ENCODE measurements at places on chromosomes 1 and 21. TPM values are rescaled to one million over a fixed set of nuclear protein-coding genes. Genes with fewer than 3 reads are reported as not detected.

DNA sequence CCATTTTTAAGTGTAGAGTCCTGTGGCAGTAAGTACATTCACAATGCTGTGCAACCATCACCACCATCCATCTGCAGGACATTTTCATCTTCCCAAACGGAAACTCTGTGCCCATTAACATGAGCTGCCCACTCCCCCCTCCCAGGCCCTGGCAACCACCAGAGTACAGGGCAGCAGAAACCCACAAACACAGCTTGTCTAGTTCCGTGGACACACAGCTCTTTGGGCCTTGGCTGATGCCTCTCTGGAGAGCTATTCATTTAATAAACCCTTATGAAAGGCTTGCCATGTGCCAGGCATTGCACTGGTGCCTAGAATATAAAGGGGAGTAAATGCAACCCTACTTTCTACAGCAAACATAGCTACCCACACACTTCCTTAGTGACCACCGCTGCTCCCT, 28.0 kb downstream of the STUM start:
- no peak for DNase-seq
- H3K36me3 ChIP-seq = no peaks in the 10 kb centered on the region
- H3K27ac ChIP-seq = no peak overlapping the region
- H3K4me3 ChIP-seq = no peak overlapping the region

DNA sequence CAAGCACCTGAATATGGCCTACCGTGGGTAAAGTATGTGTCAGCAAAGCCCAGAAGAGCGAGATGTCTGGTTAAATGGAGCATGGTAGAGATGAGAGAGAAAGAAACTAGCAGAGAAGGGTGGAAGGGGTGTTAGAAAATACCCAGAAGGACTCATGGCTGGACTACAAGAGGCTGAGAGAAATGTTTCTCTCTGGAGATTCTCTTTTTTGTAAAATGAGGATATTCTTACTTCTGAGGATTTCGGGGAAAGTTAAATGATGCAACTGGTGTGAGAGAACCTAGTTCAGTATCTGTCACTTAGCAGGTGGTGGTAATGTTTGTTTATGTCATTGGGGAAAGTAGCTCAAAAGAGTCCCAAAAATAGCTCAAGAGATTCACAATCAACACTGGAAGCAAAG, 7.2 kb upstream of the EPS15 start:
- DNase-seq = no peak
- H3K27ac ChIP-seq = no peak overlapping the region
- peaks cover under 1% of the 10 kb centered on the region for H3K4me1 ChIP-seq

DNA sequence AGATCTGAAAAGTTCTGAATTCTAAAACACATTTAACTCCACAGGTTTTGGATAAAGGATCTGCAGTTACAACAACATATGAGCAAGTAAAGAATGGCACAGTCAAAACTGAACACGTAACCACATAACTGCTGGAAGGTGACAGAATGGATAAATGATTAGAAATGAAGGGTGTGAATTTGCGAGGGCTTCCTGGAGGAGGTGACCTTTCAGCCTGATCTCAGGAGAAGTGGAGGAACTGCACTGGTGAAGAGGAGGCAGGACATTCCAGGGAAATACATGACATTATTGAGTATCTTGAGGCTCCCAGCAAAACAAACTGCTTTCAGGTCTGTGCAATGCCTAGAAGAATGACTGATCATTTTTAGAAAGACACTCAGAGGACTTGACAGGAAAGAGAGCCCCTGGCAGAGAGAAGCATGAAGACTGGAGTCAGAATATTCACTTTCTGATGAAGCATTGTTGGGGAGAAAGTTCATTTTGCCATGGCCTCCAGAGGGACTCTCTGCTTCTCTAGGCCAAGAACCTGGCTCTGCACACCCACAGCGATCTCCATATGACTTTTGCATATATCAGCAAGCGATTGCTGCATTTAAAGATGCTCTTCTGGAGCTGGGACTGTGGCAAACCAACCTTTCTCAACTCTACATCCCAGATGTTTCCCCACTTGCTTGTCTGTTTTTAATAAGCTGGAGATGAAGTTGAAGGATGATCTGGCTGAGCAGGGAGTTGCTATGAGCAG, 122.7 kb upstream of the FAM78B start:
- H3K4me1 ChIP-seq = no peaks in the 10 kb centered on the region
- no peak overlapping the region for H3K4me3 ChIP-seq
- no peak for DNase-seq
- no peaks in the 10 kb centered on the region for H3K27me3 ChIP-seq

GRCh38 chr21:44940116-44940631, 345 bp downstream of the SLX9 start:
- peaks cover 35% of the 10 kb centered on the region for H3K4me1 ChIP-seq
- peak overlapping the region; percentile 66 for H3K27ac ChIP-seq
- peaks cover 27% of the 10 kb centered on the region for H3K36me3 ChIP-seq

Gene NOC2L
- 180 TPM for total RNA-seq

Gene OR2T35
- total RNA-seq = not detected
